ENCODE measurements at places on chromosomes 12 and 14.

GRCh38 chr12:69898236-69898635 is 73.2 kb downstream of the MYRFL start:
- DNase-seq = no peak

DNA sequence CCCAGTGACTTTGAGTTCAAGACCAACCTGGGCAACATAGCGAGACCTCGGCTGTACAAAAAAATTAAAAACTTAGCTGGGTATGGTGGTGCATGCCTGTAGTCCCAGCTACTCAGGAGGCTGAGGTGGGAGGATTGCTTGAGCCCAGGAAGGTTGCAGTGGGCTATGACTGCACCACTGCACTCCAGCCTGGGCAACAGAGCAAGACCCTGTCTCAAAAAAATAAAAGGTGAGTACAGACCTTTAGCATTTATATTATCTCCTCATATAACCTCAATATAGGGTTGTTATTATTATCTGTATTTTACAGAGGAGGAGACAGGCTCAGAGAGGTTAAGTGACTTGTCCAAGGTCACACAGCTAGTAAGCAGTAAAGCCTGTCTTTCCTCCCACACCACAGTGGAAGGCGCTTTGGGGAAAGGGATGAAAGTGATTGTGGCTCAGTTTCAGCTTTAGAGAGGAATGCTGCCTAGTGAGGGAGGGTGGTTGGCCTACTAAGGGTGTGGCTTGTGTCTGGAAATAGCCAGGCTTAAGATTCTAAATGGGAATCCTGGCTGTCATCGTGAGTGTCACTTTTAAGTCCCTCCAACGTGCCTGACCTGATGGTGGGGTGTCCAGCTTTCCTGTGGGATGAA is 7.2 kb downstream of the TPCN1 start:
- no peak for DNase-seq

DNA sequence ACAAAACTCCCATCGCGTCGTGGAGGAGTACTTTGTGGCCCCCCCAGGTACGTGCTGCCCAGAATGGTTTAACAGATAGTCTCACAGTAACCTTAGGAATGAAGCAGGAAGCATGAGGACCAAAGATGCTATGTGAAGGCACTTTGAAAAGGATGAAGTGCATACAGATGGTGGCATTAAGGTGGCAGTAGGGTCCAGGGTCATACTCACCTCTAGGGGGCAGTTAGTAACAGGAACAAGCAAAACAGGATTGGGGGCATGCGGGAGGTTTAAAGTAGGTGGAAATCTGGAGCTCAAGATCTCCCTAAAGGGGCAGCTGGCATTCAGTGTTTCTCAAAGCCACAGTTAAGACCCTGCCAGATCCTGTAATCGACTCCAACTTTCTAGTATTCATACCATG is 10.9 kb downstream of the GATC start:
- DNase-seq = no peak

- no peak for DNase-seq
Measured at GRCh38 chr14:100840286-100841065, 14.6 kb downstream of the MEG3 start.

DNA sequence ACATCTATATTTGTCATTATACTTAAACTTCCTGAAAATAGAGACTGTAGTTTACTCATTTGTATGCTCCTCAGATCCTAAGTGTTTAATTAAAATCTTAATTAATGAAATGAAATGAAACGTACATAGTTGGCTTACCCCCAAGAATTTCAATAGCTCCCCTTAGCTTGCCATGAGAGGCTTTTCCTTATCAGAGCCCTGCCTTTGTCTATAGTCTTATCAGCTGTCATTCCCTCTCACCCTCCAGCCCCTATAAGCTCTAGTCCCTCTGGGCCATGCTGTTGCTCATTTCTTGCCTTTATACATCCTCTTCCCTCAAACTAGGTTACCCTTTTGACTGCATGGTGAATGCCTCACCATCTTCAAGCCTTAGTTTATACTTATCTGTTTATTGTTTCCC is 1.1 kb upstream of the RTRAF start:
- DNase-seq = no peak

DNA sequence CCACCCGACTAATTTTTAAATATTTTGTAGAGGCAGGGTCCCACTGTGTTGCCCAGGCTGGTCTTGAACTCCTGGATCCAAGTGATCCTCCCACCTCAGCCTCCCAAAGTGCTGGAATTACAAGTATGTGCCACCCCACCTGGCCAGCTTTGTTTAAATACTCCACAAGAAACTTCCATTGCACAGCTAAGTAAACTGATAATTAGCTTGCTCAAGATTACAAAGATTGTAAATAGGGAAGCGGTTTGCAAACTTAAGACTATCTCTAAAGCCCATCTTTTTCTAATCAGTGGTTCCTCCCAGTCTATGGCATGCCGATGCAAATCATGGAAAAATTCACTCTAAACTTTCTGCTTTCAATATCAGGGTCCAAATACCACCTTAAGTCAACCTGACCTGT is 9.7 kb downstream of the SLC7A8 start:
- no peak for DNase-seq

- DNase-seq = no peak
Measured at GRCh38 chr12:96233939-96234461, 39.8 kb downstream of the ELK3 start.

DNA sequence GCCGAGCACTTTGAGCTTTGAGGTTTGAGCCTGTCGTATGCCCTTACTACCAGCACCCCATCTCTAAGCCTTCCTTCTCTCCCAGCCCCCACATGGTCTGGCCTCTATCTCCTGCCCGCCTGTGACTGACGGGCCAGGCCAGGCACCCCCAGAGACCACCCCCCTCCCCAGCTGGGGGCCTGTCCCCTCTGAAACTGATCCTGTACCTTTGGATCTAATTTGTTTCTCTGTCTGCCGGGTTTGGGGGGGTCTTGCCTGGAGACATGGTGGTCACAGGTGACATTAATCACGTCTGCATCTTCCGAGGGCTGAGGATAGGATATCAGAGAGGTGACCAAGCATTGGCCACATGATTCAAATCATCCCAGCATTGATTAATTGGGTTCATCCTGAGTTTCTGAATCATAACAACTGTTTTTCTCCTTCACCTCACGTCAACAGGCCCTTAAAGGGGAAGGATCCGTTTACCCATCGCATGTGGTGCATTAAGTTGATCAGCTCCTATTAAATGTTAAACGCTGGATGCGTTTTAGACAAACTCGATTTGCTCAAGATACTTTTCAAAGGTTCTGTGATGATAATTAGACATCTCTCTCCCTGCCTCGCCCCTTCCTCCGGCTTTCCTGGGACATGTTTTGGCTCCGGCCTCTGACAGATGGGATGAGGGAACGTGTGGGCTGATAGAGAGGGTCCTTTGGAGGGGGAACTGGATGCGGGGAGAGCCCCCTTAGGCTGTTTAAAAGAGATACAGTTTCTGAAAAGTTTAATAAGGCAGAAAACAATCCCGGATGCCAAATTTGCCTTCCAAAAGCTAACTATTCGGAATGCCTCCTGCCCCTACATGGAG is 63.3 kb upstream of the TBX3 start:
- DNase-seq = no peak

GRCh38 chr14:105146976-105147635 is 21.5 kb downstream of the JAG2 start:
- no peak for DNase-seq

DNA sequence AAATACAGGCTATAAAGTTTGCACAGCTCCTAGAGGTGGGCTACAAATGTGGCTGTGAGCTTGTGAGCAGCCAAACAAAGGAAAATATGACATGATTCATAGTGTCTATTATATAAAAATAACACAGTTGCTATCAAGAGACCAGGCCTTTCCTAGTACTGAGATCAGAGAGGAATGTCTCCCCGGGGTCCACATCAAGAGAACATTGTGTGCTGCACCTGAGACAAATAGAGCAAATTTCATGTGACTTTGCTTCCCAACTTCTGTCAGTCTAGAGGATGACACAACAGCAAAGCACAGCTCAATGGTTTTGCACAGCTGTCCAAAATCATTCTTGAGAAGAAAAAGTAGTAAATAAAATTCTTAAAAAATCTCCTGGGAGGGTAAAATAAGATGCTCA is 297.5 kb upstream of the PRKD1 start:
- DNase-seq = no peak

- no peak for DNase-seq
Measured at GRCh38 chr12:67331123-67331522, 62.0 kb downstream of the CAND1 start.

DNA sequence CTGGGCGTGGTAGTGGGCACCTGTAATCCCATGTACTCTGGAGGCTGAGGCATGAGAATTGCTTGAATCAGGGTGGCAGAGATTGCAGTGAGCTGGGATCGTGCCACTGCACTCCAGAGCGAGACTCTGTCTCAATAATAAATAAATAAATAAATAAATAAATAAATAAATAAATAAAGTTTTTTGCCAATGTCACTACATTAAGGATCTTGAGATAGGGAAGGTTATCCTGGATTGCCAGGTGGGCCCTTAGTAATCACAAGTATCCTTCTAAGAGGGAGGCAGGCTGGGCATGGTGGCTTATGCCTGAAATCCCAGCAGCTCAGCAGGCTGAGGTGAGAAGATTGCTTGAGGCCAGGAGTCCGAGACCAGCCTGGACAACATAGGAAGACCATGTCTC is 4.5 kb upstream of the FBXW8 start:
- no peak for DNase-seq

DNA sequence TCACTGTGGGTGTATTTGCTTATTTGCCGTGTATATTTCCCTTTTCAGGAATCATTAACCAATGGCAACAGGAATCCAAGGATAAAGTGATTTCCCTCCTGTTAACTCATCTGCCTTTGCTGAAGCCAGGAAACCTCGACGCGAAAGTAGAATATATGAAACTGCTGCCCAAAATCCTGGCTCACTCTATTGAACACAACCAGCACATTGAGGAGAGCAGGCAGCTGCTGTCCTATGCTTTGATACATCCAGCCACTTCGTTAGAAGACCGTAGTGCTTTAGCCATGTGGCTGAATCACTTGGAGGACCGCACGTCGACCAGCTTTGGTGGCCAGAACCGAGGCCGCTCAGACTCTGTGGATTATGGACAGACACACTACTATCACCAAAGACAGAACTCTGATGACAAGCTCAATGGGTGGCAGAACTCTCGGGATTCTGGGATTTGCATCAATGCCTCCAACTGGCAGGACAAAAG is 135.1 kb downstream of the SAMD4A start:
- DNase-seq = no peak

GRCh38 chr14:56715938-56716337 is 94.3 kb downstream of the OTX2 start:
- DNase-seq = no peak

DNA sequence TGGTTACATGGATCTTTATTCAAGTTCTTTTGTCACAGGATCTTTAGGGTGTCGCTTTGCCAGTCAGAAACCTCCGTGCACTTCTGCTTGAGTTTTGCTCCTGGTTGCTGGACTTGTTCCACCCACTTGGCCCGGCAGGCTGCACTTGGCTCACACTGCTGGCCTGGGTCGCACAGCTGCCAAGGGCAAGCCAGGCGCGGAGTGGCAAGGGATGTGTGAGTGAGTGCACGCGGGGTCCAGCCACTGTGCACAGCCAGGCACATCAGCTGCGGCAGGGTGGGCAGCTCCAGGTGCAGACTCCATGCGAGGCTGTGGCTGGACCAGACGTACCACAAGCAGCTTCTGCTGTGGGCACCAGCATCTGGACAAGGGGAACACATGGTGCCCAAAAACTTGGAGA is 76.6 kb downstream of the DERA start:
- DNase-seq = no peak

DNA sequence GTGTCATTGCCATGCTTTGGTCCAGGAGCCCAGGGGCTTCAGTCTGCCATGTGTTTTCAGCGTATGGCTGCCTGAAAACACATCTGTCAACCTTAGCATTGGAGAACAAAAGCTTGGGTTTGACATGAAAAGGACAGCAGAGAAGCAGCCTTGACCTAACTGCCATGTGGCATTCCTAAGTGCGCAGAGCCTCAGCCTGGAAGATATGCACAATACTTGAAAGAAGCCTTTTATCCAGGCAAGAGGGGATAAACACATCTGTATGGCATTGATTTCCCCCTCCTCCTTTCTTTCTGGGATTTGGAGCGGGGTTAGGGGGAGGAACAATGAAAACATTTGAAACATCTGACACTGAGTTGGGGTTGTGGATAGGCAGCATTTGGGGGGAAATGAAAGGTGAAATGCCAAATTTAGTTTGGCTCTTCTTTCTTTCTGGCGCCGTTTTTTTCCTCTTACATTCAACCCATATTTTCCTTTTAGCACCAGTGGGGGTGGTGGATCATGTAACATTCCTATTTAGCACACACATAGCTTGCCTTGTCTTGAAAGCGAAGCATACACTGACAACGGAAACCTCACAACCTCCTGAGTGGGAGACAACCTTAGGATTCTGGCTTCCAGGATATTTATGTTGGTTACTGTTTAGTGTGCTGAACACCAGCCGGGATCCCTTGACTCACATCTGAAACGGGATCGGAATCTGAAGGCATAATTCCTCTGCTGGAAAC is 177.0 kb downstream of the C12orf75 start:
- no peak for DNase-seq
